ENCODE measurements at places on chromosomes 2 and 18.

GRCh38 chr2:108833219-108833618, 46.6 kb downstream of the CCDC138 start:
- no peak for DNase-seq

- DNase-seq, result peak; percentile 48
Observed at GRCh38 chr2:229740279-229740678, 25.9 kb upstream of the DNER start.

DNA sequence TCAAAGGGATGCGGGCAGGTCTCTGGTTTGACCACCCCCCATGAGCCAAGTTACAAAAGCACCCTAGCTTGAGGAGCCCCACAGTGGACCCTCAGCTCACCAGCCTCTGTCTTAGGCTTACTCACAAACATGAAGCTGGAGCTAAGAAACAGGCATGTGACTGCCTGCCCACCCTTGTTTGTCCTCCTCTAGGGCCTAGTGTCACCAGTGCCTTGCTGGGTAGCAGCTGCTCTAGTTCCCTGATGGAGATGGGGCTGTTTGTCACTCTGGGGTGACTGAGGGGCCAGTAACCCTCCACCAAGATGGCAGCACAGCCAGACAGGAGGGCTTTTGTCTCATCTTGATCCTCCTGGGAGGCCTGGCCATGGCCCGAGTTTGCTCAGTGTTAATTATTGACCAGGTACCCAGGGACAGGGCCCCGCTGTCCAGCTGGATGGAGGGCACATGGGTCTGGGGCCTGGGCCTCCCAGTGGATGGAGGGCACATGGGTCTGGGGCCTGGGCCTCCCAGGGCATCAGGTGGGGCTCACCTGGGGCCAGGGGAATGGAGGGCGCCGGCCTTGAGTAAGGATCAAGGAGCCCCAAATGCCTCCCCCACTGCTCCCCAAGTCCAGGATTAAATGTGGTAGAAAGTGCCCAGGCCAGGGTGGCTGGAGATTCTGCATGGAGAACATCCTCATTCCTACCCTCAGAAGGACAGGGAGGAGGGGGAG, 185.9 kb upstream of the HAAO start:
- DNase-seq, result no peak

GRCh38 chr2:100136310-100136709, 6.1 kb downstream of the AFF3 start:
- no peak for DNase-seq

DNA sequence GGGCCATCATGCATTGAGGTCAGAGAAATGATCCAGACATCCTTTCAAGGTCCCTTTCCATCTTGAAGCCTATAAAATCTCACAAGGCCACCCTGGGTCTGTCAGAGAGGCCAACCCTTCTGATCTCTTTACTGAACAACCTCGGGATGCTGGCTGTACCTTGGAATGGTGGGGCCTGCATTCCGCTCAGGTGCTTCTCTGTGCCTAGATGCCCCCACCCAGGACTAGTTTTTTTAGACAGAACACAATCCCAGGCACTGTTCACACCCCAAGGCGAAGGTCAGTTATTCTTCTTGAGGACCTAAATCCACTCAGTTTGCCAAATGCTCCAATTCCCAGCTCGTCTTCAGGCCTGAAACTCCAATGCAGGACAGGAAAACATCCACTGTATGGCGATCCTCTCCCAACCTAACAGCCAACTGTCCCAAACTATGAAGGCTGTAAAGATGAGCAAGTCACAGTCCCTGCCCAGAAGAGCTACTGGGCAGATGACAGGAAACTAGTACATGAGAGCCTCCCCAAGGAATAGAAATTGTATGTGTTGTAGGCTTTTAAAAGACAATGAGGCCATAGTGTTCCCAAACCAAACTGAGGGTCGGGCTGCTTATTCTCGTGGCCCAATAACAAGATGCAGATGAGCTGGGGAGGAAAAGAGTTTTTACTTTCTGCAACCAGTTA, 154.4 kb upstream of the ACAA2 start:
- DNase-seq, result no peak

DNA sequence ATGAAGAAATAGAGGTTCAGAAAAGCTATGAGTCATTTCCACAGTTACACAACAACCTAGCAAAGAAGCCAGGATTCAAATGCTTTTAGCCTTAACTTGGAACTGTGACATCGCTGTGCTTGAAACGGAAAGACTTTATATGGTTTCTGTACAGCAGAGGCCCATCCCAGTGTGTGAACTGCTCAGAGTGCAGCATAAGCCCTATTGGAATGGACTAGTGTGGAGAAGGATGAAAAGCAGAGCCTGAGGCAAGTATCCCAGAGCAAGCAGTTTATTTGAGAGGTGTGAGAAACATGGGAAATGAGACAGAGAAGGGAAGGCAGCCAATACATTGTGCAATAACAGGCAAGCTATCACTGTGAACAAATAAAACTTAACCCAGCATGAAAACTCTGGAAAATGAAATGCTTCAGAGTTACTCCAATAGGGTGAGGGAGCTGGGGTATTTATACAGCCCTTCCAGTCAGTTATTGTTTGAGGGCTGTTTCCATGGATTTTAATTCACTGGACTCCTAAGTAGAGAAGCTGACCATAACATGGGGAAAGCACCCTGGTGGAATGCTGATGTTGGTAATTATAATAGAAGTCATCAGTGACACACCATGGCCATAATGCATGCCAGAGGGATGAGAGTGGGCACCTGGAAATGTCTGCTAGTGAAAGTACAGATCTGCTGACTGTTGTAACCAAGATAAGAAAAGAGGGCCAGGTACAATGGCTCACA, 254.0 kb upstream of the POU3F3 start:
- no peak for DNase-seq

DNA sequence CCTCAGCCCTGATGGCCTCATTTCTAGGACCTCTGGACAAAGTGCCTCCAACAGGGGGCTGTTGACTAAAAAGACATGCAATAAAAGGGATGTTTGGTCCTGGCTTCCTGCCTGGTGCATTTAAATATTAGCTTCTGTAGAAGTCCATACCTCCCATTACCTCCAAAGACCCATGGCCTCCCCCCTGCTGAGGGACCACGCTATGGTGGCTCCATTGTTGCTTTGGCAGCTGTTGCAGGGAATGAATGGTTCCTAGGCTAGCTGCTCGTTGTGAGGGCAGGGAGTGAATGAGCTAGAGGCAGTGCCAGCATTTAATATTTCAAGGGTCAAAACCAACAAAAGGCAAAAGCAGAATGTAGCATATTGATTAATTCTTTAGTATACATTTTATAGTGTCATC, 285.9 kb downstream of the SLC8A1 start:
- no peak for DNase-seq

DNA sequence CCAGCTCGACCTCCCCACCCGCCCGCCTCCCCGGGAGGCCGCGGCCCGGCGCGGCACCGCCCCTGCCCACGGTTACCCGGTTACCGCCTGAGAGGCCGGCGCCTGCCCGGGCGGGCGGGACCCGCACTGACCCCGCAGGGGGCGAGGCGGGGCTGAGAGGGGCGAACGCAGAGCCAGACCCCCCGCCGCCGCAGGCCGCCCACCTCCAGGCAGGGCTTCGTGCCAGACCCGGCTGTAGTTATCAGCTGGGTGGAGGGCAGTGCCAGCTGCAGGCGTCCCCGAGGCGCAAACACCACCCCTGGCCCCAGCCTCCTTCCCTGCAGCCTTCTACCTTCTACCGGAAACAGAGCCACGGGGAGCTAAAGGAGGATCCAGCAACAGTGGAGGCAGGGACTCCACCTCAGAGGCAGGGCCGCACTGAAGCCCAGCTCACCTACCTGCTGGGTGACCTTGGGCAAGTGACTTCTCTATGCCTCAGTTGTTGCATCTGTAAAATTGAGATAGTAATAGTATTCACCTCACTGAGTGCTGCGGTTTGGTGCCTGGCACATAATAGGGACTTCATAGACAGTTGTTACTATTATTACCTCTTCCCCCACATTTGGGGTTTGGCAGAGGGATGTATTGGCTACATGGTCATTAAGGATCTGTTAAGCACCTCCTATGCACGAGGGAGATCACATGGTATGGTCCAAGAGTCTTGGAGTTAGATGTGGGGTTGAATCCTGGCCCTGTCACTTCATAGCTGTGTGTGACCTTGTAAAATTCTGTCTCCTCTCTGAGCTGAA, 231.6 kb upstream of the SMAD2 start:
- DNase-seq, result peak; percentile 45

GRCh38 chr2:66082581-66082980, 352.3 kb upstream of the MEIS1 start:
- DNase-seq, result no peak

GRCh38 chr2:96873651-96874096, 3.8 kb upstream of the SEMA4C start:
- DNase-seq, result no peak
